DMS153 (cell line): ENCODE measurements at places on chromosomes 3 and 15.
A peak's percentile ranks its signal among the peaks of the same experiment; 100 is the strongest.

DNA sequence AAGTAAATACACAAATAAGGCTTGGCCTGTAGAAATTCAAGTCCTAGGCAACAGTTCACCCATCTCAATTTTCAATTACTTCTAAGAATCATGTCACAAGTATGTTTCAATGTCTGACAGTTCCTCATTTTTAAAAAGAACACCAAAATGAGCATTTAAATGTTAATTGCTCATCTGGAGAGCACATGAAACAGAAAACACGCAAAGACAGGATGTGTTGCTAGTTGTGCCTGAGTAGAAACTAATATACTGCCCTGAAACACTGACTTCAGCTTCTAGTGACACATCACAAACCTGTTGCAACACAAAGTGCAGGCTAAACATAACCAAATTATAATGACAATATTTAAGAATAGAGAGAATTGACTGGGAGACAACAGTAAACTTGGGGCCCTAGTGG, 167.3 kb upstream of the THBS1 start:
- no peak for DNase-seq

DNA sequence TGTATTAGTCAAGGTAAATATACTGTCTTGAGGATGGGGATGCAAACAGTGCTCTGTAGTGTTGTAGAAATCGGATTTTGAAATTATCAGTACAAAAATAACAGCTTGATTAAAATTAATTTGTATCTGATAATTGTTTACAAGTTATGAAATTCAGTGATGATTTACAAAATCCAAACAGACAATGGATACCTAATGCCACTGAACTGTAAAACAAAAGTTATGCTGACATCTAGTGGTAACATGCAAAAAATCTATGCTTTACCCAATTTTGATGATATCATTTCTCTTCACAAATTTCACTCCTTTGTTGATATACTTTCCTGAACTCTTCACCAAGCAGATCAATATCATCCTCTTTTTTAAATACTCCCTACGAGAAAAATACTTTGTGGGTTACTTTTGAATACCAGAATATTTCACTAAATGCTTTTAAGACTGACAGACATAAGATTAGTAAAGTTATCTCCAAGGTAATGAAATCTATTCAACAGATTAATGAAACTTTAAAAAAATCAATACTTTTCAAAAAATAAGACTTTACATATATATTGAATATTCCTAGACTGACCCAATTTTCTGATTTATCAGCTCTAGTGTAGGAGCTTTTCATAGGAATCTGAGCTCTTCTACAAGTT, 36.0 kb downstream of the MNS1 start:
- DNase-seq, result no peak

DNA sequence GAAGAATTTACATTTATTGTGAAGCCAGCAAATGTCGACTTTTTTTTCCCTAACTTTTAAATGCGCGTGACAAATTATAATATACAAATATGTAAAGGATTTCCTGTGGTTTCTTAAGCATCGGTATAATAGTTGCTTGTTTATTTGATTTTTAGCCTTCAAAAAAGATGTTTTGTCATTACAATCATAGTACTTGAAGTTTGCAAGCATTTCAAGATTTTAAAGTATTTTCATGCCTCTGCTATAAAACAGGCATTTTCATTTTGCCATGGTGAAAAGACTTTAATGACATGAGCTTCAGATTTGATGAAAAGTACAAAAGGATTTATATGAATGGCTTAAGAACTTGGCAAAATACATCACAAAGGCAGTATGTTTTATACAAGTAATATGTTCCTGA, 9.4 kb upstream of the P2RY12 start:
- DNase-seq, result no peak

DNA sequence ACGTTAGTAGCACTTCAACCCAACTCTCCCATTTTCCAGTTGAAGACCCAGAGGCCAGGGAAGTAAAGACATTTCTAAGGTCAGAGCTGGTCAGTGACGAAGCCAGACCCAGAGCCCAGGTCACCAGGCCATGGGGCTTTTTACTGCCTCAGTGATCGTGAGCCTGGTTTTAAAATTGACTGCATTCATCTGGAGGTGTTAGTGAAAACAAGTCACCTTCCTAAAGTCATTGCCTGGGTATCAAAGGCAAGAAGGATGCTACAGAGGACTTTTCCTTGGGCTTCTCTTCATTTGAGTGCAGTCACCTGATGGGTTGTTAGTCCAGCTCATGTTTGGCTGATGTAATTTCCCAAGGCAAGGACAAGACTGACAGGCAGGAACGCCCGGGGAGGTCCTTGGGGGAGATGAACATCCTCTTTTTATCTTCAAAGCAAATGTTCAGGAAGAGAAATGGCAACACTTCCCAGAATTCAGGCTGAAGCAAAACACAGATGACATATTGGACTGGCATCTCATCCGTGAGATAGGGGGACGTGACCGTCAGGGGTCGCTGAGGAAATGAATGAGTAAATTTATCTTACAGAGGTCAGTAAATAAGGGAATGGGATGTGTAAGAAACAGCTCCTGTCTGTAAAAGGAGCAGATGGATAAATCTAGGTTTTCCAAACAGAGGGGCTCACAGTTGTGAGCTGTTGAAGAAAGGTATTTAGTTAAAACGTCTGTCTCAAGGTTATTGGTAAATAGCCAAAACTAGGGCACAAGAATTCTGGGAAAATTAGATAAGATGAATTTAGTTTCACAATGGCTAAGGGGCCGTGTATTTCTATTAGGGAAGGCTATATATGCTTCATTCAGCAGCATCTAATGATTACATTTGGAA, 201.2 kb downstream of the OPA1 start:
- no peak for DNase-seq

DNA sequence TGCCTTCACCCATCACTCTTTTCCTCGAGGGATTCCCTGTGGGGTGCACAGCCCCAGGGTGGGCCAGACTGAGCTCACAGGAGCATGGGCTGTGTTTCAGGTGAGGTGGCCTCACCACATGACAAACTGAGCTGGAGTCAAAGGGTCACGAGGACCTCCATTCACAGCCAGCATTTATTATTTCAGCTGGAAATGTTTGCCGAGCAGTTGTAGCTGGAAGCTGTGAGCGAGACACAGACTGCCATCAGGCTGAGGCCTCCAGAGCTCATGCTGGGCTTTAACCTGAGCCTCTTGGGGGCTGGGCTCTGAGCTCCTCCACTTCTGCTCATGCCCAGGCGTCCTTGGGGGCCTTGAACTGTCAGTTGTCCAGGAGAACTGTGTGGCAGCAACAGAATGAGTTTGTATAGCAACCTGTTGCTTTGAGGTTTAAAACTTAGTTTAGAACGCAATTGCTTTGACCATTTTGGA, 57.5 kb downstream of the FLNB start:
- no peak for DNase-seq

DNA sequence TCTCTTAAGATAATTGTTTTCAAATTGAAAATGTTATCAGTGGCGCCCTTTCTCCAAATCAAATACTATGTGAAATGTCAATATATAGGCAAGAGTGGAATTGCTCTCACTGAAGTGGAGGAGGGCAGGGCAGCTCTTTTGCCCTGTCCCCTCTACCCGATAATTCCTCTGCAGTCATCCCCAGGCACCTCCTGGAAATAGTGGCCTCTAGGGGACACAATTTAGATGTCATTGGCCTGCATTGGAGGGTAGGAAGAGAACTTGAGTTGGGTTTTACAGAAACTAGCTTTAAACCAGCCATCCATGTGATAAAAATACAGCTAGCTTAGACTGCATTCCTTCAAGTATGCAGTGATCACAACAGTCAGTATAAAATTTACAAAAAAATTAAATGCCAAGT, 288.9 kb downstream of the EDEM1 start:
- no peak for DNase-seq

GRCh38 chr3:157335233-157336076, 101.2 kb upstream of the PTX3 start:
- peak; percentile 19 for DNase-seq

DNA sequence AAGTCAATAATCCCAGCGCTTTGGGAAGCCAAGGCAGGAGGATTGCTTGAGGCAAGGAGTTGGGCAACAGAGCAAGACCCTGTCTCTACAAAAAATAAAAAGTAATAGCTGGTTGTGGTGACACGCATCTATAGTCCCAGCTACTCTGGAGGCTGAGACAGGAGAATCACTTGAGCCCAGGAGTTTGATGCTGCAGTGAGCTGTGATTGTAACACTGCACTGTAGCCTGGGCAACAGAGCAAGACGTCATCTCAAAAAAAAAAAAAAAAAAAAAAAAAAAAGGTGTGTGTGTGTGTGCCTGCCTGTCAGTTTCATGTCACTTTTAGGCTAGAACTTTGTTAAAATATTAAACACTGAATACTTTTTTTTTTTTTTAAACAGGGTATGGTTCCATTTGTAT, 28.4 kb downstream of the DNAJC19 start:
- no peak for DNase-seq

DNA sequence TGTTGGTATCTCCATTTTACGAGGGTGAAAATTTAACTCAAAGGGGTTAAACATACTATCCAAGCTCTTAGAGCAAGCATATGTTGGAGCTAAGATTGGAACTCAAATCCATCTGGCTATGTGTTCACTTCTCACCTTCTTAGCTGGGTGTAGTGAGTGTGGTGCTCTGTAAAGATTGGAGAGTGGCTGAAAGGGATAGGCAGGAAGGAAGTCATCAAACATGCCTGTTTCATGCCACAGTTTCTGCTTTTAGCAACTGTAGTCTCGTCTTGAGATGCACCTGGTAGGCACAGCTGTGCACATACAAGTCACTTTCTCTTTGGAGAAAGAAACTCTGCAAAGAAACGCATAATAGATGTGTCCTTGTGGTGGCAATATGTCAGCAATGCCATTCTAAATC, 189.1 kb upstream of the MDFIC2 start:
- DNase-seq, result no peak

DNA sequence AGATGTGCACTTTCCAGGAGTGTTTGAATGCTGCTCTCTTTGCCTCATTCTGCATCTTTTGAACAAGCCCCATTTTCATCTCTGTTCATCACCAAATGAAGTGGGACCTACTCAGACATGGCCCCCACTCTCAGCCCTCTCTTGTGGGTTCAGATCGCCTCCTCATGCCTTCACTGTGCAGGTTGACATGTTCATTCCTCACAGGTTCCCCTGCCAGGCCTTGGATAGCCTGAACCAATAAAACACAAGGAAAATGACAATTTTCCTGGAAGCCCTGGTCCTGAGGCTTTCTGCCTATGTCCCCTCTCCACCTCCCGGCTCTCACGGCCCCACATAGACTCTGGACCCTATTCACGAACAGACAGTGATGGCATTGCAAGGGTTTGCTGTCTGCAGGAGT, 17.7 kb downstream of the KLF15 start:
- DNase-seq, result no peak

DNA sequence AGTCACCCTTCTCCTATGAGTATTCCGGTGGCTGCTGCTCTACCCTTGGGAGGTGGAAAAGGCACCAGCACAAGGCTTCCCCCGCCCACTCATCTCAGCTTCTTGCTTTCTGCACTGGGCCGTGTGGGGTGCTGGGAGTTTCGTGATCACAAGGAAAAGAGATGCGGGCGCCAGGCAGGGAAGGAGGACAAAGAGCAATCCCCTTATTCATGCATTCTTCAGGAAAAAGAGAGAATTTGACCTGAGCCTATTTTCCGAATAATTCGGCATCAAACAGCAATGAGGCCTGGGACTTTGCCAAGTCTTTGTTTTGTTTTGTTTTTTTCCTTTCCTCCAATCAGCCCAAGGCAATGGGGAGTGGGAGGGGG, 102.2 kb upstream of the LPP start:
- DNase-seq, result no peak

GRCh38 chr3:170355738-170356595, 1.5 kb upstream of the SKIL start:
- DNase-seq, result no peak

DNA sequence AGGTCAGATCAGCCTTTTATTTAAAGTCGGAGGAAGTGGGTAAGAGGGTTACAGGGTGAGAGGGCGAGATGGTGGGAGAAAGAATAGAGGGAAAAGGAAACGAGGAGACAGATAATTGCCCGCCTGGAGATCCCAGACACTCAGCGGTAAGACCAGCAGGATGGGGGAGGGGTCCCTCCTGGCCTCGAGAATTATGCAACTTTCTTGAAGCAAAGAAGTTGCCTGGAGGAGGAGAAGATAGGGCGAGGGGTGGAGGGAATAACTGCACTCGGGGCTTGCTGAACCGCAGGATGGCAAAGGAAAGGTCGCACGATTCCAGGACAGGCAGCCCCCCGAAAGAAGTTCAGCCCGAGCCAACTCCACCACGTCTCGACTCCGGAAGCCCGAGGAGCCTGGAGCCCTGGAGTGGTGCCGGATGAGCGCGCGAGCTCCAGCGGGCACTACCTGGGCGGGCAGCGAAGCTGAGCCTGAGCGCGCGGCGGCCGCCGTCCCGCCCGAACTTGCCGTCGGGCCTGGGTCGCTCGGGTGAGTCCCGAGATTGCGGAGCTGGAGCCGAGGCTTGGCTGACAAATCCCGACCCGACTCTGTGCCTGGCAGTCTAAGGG, 402 bp downstream of the WWTR1 start:
- DNase-seq, result no peak

DNA sequence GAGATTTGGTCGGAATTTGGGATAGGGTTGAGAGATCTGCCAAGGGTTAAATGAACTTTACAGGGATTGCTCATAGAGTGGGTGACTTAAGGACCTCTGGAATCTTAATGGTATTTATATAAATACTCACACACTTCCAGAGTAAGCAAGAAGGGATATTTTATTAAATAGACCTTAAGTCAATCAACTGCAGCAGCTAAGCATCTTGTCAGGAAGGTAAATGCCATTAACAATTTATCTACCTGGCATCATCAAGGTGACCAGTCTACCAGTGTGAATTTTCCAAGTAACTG, 123.9 kb downstream of the FEZF2 start:
- no peak for DNase-seq

GRCh38 chr3:25288413-25288812, 139.7 kb upstream of the RARB start:
- DNase-seq, result no peak

DNA sequence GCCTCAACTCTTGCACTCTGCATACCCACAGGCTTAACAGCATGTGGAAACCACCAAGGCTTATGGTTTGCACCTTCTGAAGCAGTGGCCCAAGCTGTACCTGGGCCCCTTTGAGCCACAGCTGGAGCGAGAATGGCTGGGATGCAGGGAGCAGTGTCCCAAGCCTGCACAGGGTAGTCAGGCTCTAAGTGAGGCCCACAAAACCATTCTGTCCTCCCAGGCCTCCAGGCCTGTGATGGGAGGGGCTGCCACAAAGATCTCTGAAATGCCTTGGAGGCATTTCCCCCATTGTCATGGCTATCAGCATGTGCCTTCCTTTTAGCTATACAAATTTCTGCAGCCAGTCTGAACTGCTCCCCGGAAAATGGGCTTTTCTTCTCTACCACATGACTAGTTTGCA, 12.5 kb upstream of the CMSS1 start:
- no peak for DNase-seq

DNA sequence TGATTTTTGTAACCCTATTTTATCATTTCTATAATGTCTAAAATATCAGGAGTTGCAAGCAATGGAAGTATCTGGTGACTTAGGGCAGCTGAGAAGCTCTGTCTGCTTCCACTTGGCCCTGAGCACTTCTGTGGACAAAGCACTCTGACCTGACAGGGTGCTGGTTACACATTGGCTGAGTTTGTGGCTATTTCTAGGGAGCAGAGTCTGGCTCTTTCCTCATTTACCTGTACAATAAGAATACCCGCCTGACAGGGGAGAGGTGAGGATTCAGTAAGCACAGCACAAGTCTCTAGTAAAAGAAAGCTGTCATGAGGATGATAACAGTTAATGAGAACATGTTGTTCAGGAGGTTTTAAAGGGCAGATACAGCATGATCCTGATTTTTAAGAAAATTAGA, 33.3 kb upstream of the SPESP1 start:
- DNase-seq, result no peak

- DNase-seq, result no peak
These were observed 87.3 kb downstream of the TFG start for GRCh38 chr3:100796556-100796955.

- DNase-seq, result no peak
These were observed 10.4 kb downstream of the SPG21 start for GRCh38 chr15:64979252-64979710.
